ENCODE measurements at places on chromosomes 3 and 15.

DNA sequence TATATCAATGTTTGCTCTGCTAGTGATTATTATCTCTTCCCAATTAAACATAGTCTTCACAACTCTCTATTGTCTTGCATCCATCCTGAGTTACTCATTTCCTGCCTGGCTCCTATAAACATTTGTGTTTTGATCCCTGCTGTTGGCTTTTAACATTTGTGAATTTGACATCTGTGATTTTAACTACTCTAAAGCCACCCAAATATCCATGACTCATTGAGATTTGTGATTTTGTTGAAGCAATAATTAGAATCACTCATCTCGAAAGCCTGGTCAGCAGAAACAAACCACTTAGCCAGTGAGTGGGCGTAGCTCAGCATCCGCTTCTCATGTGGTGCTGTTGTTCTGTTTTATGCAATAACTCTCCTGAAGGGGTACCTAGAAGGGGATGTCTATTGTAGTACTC lies 174.3 kb upstream of the ZBTB20 start:
- no peak for DNase-seq

DNA sequence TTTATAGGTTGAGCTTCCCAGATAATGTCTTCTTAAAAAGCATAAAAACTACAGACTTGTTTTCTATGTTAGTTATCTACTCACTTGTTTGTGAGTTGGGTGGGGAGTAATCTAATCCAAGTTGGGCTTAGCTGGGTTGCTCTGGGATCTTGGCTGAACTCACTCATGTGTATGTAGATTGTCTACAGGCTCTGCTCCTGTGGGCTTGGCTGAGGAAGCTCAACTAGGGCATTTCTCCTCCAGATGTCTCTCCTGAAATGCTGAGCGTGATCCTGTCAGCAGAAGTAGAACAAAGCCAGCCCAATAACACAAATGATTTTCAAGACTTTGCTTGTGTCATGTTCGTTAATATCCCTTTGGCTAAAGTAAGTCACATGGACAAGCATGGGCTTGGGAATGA lies 17.3 kb downstream of the KCNH8 start:
- no peak for DNase-seq

DNA sequence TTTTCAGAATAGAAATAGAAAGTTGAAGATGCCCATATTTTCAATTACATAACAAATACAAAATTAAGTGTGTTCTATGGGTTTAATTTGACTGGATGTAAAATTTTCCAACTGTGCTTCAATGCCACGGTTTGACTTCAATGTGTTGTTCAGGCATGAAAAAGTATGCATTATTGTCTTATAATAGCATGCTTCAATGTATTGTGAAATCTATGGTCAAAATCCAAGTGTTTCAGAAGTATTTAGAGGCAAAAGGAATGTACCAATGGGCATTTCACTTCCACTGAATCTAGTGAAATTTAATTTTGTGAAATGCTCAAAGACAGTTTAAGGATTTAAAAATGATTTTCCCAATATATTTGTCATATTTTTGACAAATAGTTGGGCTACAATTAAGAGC lies 16.0 kb downstream of the NEK10 start:
- DNase-seq, result no peak

- DNase-seq, result no peak
These were observed 73.7 kb upstream of the ACAN start for GRCh38 chr15:88729581-88729980.

DNA sequence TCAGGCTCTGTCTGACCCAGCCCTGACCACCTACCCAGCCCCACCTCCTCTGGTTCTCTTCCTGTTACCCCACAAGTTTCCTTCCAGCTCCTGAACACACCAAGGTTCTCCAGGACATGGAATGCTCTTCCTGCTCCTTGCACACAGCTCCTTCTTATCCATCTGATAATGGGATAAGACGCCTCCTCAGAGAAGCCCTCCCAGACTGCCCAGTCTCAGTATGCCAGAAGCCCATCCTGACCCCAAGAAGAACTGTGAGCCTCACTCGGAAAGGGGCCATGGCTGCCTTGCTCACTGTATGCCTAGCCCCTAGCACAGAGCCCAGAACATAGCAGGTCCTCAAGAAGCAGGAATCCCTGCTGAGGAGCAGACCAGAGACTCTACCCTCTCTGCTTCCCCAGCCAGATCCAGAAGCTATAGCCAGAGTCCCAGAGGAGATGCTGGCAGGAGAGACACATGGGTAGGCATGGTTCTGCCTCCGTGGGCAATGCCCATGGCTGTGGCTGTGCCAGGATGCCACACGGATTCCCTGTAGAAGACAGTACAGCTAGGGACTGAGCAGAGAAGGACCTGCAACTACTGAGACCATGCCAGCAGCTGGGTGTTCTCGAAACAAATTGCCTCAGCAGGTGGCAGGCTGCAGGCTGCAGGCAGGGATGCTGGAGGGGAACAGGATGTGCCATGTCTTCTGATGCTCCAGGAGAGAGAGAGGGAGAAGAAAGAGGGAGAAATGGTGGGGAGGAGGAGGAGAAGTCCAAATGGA lies 74.0 kb upstream of the LINGO1 start:
- DNase-seq, result no peak

GRCh38 chr3:34842706-34843480 lies 796.4 kb upstream of the ARPP21 start:
- no peak for DNase-seq

GRCh38 chr3:97742036-97742435 lies 22.5 kb upstream of the ARL6 start:
- no peak for DNase-seq

DNA sequence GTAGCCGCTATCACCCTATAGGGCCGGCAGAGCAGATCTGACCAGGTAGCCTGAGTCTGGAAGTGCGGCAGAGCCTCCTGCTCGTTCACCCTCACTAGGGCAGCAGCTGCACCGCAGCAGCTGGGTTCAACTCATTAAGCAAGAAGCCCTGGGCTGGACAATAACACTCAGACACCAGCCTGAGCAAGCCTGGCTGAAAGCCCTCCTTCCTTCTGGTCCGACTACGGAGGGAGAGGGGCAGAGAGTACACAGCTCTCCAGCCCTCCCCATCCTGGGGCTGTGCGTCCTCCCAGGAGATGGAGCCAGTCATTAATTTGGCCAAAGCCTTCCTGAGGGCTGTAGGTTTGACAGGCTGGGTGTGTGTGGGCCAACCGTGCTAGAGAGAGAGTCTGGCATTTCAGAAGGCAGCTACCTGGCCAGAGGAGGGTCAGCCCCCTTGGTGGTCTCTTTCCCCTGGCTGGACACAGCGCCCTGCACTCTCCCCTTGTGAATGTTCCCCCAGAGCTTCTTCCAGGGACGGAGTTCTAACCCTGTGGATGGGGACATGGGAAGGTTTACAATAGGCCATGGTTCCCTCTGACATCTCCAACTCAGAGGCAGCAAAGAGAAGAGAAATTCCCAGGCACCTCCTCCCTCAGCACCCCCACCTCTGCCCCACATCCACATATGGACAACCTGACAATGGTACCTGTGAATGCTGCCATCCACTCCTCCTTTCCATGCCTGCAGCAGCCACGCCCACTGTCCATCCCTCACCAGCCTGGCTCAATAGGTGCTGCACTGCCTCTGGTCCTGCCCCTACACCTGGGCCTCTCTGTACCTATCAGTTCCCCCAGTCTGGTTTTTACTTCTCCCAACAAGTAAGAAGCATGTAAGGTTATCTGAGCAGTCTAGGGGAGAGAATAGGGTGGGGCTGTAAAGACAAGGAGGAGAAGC lies 6.5 kb downstream of the CHRNB4 start:
- DNase-seq, result no peak

GRCh38 chr3:157174290-157174648 lies 14.3 kb upstream of the CCNL1 start:
- DNase-seq, result no peak
